NCI-H2107 (cell line): ENCODE measurements at places on chromosomes 6 and 20.

DNA sequence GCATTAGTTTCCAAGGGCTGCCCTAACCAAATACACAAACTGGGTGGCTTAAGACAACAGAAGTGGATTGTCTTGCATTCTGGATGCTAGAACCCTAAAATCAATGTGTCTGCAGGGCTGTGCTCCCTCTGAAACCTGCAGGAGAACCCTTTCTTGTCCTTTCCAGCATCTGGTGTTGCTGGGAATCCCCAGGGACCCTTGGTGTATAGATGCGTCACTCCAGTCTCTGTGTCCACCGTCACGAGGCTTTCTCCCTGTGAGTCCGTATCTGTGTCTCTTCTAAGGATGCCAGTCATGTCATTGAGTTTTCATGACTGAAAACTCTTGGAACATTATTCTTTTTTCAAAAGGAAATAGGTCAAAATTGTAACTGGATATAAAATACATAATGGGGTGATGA is 142.9 kb downstream of the RNASET2 start:
- DNase-seq = no peak

DNA sequence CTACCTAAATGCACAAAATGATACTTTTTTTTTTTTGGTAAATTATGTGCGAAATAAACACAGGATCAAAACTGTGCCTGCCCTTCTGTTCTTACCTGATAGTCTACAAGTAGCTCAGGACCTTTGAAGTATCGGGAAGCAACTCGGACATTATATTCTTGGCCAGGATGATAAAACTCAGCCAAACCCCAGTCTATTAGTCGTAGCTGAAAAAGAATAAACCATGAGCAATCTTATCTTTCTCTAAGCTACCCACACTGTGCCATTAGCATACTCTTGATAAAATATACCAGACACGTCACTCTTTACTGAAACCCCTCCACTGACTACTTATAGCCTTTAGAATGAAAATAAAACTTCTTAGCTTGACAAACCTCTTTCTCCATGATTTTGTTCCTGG is 29.8 kb upstream of the TBC1D20 start:
- no peak for DNase-seq

DNA sequence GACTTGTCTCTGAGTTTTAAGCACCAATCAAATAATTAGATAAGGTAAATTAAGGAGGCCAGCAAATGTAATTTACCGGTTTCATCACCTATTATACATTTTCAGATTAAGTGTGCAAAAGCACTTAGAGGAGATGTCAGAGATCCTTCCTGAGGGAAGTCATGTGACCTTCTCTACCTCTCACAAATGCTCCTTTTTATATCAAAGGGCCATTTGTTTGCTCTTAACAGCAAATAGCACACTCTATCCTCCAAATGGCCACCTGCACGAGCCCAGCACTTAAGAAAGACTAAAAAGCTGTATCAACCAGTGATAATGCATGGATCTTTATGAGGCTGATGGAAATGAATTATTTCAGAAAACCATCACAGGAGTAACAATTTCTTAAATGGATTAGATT is 149.4 kb downstream of the ELOVL4 start:
- DNase-seq = no peak

DNA sequence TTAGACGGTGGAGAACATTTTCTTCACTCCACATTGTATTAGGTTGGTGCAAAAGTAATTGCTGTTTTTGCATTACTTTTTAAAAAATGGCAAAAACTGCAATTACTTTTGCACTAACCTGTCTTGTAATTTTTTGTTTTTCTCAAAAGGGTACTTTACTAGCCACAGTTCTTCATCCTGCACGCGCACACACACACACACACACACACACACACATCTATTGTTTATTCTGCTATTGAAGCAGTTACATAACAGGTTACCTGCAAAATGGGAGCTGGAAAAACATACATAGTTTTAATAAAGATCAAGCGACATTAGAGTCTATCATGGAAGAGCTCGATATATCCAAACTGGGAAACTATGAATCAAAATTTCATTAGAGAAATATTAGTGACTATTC is 235.2 kb downstream of the SIM1 start:
- DNase-seq = no peak

DNA sequence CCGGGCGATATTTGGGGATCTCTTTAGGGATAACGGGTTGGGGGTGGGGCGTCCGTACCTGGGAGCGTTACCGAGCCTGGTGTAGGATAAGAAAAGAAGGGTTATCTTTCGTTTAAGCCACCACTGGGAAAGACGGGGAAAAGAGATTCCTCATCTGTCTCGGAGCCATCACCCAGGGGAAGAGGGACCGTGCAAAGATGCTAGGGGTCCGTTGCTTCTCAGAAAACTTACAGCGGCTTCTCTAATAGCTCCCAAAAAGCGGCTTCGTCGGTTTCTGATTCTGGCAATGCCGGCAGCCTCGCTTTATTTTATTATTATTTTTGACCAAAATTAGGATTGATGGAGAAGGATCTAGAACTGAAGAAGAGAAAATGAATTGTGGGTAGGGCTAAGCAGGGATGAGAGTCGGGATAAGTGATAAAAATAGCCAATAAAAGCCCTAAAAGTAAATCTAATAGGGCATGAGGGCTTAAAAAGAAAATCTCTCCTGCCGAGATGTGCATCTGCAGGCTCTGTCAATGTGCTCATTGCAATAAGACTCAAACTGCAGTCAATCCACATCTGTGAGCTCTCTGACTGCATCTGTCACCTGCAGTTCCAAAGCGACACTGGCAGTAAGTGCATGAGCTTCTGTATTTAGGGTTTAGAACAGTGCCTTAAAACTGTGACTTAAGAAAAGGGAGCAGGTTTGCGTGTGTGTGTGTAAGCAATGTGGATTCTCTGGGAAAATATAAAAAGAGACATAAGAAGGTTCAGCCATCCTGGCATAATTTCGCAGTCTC is 801 bp downstream of the TBPL1 start:
- no peak for DNase-seq

DNA sequence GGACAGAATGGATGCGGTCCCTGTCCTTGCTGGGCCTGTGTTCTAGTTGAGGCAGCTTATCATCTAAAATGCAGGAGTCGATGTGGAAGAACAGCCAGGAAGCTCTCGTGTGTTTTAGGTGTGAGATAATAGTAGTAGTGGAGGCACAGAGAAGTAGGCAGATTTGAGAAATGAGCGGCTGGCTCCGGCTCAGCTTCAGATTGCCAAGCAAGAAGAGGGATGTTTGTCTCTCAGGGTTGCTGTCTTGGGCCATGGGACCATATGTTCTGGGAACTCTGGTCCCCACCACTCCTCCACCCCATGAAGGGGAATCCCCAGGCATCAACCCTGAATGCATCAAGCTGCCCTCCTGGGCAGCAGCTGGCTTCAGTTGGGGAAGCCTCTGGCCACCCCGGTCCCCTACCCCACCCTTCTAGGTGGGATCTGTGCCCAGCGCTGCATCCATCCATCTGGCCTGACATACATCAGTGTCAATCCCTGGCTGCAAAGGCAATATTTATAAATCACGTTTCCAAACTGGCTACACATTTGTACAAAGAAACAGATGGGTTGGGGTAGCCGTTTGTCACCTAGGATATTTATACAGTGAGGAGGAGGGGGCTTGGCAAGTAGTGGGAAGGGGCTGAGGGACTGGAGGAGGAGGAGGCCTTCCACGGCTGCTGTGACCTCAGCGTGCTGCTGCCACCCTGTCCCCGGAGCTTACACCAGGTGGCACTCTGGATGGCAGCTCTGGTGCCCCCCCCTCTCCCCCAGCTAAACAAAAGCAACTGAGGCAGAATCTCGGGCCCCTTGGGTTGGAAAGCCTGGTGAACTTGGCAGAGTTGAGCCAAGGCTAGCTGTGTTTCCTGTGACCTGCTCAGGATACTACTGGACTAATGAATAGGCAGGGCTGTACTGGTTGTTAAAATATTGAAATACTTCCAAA is 64.4 kb downstream of the CD40 start:
- DNase-seq = no peak

DNA sequence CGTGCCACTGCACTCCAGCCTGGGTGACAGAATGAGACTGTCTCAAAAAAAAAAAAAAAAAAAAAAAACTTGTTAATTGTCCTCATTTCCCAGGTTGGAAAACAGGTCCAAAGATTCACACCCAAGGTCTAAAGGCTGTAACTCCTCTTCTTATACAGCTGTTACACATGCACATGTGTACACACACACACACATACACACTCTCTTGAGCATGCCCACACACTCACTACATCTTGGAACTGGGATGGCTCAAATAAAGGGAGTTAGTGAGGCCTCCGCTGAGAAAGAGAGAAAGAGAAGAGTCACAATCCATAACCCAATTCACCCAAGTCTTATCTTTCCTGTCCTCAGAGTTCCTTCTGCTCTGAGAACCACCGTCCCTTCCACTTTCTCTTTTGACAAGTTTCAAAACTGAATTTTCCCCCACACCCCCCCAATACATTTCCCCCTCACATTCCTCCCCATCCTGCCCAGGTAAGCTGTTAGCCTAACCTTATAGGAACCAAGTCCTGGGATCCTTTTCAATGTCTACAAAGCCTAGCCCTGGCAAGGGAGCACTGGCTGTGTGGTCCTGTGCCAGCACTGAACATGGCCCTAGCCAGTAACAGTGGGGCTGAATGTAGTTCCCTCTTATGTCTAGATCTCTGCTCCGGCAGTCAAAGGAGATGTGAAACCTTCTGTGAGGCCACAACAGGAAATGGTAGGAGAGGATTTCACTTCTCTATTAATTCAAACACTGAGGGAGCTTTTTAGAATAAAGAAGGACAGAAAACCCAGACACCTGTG is 3.2 kb upstream of the HLA-DMB start:
- DNase-seq = no peak
